Hematopoietic multipotent progenitor cell (in vitro differentiated cells): ENCODE measurements at places on chromosomes 1 and 21.

DNA sequence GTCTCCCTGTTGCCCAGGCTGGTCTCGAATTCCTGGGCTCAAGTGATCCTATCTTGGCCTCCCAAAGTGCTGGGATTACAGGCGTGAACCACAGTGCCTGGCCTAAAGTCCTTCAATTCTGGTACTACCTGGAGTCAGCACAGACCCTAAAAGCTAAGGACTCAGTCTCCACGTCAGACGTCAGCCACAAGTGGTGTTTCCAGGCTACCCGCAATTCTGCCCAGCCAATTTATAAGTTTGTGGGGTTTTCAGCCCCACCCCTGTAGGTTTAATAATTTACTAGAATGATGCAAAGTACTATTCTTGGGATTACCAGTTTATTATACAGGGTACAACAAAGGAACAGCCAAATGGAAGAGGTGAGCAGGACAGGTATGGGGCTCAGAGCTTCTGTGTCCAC lies 10.6 kb upstream of the DIP2A start:
- no peak for DNase-seq

- no peak for DNase-seq
Measured at GRCh38 chr1:7561331-7561921, 209.7 kb upstream of the VAMP3 start.

GRCh38 chr1:242212401-242212800 lies 213.5 kb upstream of the MAP1LC3C start:
- no peak for DNase-seq

DNA sequence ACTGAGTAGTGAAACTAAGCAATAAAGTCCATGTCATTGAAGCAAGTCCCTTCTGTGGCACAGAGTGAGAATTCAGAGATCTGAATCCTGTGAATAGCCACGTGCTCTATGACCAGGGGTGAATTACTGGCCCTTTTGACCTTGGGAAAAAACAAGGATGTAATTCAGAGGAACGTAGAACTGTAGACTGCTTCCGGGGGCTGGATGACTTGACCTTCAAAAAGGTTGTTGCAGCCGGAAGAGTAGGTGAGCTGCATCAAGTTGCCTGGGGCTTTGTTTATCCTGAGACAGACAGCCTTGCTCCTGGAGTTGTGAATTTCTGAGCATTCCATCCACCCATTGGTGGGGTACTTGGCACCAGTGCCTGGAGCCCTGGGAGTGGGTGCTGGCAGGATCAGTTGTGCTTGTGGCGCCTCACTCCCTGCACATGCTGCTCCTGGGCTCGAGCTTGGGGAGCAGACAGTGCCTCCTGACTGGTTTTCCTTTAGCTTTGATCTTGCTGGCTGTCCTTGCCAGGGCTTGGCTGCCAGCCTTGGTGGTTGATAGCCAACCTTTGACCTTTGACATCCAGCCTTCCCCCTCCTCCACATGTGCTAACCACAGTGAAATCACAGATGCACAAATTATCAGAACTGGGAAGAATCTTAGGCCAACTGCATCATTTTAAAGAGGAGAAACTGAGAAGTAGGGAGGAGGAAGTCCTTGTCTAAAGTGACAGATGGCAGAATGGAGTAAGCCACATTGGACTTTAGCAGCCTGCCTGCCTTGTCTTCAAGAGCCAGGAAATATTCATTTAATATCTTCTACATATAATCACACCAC lies 16.2 kb upstream of the MYOG start:
- DNase-seq = no peak

DNA sequence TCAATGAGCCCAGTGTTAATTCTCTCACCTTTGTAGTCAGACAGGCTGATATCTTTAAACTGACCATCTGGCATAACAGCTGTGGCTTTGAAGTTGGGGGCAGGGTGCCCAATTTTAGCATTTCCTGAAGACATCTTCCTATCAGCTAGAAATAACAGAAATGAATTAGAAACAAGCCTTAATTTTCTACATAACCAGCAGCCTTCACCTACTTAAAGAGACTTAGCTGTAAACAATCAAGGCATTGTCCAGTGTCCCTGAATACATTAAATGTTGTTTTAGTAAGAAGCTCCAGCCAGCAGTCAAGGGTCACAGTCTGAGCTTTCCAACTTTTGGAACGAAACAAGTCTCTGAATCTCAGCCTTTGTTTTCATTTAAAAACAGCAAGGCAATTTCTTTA lies 2.8 kb downstream of the PRDX1 start:
- no peak for DNase-seq

DNA sequence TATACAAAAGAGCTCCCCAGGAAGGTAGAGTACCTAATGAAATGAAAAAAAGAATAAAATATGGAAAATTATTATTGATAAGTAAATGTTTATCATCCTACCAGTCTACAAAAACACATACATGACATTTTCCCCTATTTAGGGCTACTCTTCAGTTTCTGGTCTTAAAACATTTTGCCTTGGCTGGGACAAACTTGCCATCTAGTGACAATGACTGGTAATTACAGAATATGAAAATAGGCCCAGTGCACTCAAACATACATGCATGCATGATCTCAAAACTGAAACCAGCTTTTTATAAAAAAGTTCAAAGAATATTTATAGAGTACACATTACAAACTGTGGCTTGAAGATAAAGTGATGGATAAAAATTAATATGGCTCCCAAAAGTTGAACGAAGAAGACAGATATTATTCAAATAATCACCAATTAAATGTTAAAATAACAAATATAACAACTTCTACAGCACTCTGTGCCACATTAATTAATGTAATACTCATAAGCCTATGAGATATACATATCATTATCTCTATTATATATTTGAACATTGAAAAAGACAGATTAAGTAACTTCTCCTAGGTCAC lies 10.5 kb upstream of the RNPC3 start:
- DNase-seq = no peak

GRCh38 chr1:245898581-245898980 lies 608.5 kb downstream of the SMYD3 start:
- DNase-seq = no peak

DNA sequence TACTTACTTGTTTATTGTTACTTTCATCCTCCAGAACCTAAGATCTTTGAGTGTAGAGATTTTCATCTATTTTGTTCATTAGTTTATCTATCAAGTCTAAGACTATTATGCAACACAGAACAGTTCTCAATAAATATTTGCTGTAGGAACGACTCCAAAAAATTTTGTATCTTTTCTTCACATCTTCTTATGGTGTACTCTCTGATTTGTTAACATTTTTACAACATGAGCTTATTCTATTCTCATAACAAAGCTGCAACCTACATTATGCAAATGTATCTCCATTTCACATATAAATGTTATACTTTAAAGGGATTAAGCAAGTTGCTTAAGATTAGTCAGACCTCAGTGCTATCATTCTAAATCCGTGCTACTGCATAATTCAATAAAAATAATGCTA lies 514.2 kb upstream of the ZP4 start:
- DNase-seq = no peak

DNA sequence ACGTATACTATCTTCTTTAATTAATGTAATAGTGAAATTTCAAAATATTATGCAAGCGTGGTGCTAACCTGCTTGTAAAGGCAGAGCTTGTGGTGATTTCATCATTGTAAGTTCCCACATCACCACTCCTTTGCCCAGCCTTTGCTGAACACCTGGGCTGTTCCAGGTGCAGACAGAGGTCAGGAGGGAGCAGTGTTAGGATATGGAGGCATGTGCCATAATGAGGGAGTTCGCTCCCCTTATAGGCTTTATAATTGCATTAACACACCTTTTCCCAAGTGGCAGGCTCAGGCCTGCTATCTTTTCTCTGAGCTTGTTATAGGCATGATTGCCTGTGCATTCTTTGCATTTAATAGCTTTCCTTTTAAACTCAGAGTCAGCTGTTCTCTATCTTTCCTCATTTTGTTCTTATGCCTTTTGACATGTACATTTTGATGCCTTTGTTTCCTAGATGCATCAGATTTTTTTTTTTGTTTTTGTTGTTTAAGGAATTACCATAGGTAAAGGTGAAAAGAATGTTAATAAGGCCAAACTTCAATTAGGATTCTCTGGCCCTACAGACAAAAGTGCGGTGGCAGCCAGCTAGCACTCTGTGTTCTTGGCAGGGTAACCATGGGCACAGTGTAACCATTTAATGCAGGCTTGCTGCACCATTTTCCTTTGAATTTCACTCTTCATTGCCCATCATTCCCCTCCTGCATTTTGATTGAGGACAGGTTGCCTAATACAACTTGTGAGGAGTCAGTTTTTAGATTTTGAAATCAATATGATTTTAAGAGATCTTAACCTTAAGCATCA lies 12.6 kb downstream of the NPL start:
- DNase-seq = no peak

DNA sequence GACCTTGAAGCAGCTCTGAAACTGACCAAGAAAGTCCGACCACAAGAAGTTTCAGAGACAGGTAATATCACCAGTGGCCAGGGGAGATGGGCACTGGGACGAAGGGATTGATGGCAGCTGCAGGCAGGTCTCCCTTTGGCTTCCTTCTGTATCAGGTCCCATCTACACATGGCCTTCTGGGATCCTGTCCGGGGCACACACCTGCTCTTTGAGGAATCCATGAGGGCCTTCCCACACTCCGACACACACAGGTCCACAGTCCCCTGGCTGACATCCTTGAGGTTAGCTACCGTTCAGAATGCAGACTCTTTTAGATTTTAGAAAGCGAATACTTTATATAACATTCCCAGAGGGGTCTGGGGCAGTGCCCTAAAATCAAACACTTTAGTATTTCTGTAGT lies 26.5 kb upstream of the TMEM125 start:
- DNase-seq = no peak

DNA sequence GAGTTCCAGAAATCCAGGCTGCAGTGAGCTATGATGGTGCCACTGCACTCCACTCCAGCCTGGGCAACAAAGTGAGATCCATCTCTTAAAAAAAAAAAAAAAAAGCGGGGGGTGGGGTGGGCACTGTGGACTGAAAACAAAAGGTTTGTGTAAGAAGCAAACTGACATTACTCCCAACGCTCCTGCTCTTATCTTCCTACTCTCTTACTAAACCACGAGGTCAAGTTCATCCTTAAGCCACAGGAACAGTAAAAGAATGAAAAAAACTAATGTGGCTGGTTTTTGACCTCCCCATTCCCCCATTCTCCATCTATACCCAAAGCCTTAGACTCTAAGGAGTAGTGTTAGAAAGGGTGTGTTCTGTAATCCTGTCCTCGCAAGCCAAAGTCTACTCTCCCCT lies 30.8 kb downstream of the TFAP2E start:
- DNase-seq = no peak

DNA sequence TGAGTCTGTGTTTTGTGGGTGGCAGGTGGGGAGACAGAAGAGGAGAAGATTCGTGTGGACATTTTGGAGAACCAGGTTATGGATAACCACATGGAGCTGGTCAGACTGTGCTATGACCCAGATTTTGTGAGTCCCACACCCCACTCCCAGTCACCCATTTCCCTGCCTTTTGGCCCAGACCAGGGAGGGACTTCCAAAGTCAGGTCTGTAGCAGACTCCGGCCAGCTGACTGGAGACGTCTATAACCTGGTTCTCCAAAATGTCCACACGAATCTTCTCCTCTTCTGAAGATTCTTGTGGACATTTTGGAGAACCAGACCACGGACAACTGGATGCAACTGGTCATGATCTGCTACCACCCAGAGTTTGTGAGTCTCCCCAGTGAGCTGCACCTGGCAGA lies 1.6 kb downstream of the GSTM5 start:
- DNase-seq = no peak

- DNase-seq = no peak
Measured at GRCh38 chr21:41598561-41599431, 90.8 kb upstream of the TMPRSS2 start.

GRCh38 chr1:191022856-191023255 lies 545.2 kb upstream of the BRINP3 start:
- DNase-seq = no peak

GRCh38 chr1:231921646-231922345 lies 295.2 kb downstream of the DISC1 start:
- DNase-seq = no peak

GRCh38 chr1:247198781-247199180 lies 27.0 kb upstream of the ZNF124 start:
- DNase-seq = no peak

GRCh38 chr21:29481641-29482040 lies 182.9 kb downstream of the BACH1 start:
- no peak for DNase-seq

- DNase-seq = no peak
Measured at GRCh38 chr1:15948595-15949452, 27.1 kb downstream of the ZBTB17 start.

DNA sequence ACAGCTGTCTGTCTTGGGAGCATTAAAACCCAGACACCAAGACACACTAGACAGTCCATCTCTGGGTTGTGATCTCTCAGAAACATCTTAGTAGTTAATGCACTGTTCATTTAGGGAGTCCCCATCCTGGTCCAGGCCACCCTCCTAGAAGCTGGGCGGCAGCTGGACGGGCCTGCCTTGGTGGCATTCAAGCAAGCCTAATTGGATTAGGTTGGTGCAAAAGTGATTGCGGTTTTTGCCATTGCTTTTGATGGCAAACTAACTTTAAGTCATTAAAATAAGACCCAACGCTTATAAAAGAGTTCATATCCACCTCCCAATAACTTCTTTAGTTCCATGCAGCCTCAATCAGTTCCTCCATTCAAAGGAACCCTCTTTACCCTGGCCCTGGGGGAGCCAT lies 21.7 kb downstream of the ATP5PO start:
- DNase-seq = no peak

- no peak for DNase-seq
Measured at GRCh38 chr1:80925130-80925805, 875.5 kb upstream of the ADGRL2 start.

- no peak for DNase-seq
Measured at GRCh38 chr1:84152649-84153056, 8.6 kb downstream of the PRKACB start.

DNA sequence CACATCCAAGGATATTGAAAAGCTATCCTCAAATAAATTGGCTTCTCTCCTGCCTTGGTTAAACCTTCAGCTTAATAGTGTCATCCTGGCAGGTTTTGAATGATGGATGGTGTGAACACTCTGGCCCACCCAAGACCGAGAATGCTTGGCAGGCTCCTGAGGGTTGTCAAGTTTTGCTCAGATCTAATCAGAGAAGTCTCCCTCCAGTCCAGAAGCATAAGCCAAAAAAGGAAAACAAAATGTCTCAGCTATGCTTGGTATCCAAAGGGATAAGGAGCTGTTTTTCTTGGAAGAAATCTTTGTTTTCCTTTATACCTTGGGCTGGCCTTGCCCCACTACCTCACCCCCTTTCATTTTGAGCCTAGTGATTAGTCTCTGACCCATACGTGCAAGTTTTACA lies 172.7 kb downstream of the CRB1 start:
- DNase-seq = no peak

- no peak for DNase-seq
Measured at GRCh38 chr1:9890224-9890731, 19.8 kb downstream of the CTNNBIP1 start.

DNA sequence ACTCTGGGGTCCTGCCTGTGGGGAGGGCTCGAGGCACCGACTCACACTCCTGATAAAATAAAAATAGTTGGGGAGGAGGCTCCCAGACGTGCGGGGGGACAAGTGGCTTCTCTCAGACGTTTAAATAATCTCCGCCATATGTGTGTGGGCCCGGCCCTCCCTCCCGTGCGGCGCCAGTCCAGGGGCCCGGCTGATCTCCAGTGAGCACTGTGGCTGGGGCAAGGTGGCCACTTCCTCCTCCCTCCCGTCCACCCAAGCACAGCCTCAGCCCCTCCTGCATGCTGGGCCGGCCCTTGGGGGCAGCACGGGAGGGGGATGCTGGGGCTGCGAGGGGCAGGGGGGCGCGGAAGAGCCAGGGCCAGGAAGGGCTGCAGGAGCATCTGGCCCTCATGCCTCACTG lies 4.0 kb upstream of the PLCH2 start:
- no peak for DNase-seq

- DNase-seq = no peak
Measured at GRCh38 chr1:84570436-84571149, 3.6 kb downstream of the CTBS start.
